ENCODE measurements at places on chromosomes 11 and 22.

- DNase-seq, result no peak
Measured at GRCh38 chr11:96229354-96229977, 113.5 kb downstream of the MAML2 start.

GRCh38 chr11:33266393-33267215 lies 9.4 kb downstream of the HIPK3 start:
- no peak for DNase-seq

GRCh38 chr11:96072592-96072991 lies 148.7 kb upstream of the MTMR2 start:
- DNase-seq, result no peak

GRCh38 chr11:118435893-118436624 lies at the start of gene KMT2A:
Gene KMT2A (plus strand): TSS chr11:118436492. CDS start chr11:118436513, 21 bp downstream.
- DNase-seq, result peak; percentile 91

DNA sequence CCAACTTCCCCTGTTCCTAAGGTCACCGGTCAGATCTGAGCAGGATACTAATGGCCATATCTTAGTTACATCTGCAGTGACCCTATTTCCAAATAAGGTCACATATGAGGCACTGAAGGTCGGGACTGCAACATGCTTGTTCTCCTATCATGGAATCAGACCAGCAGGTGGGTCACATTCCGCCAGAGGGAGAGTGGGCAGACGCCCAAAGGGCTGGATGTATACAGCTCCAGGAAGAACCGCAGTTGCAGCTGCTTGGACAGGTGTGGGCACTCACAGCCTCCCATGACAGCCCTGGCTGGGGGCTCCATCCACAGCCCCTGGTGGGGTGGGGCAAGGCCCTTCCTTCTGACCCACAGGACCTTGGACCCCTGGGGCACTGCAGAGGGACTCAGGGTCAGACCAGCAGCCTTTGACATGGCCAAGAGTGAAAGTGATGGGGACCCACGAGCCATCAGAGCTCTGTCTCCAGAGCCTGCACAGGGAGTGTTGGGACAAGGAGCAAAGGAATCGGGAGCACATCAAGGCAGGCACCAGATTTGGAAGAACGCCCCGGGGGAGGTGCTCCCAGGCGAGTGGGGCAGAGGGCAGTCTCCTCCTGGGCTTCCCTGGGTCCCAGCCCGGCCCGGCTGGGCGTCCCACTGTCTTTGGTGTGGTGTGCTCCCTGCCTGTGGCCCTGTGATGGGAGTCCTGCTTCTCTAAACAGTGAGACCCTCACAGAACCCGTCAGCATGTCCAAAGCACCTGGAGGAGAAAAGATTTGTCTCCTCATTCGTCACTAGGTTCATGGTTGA lies 13.3 kb upstream of the CD81 start:
- DNase-seq, result no peak

DNA sequence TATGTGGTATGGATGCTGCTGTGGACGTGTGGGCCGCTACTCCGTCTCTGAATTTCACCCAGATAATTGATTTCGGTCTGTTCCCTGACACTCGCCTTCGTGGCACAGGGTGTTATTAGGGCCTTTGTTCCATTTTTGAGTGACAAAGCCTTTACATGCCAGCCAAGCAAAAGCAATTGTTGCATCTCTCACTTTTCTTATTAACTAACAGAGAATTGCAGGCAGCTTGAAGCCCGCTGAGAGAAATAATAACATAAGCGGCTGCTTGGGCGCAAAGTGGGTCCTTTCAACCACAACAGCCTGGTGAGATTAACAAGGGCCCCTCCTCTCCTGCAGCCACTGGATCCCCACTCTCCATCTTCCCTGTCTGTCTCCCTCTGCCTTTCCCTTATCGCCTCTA lies 449.4 kb downstream of the NTM start:
- DNase-seq, result no peak

GRCh38 chr11:129313541-129314297 lies 61.9 kb upstream of the BARX2 start:
- DNase-seq, result no peak

DNA sequence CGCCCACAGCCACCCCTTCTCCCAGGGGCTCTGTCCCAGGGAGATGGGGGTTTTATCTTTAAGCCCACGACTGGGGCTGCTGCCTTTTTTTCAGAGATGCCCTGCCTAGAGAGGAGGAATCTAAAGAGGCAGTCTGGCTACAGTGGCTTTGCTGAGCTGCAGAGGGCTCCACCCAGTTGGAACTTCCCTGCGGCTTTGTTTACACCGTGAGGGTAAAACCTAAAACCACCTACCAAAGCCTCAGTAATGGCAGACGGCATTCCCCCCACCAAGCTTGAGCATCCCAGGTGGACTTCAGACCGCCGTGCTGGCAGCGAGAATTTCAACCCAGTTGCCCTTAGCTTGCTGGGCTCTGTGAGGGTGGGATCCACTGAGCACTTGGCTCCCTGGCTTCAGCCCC lies 535.8 kb downstream of the NELL1 start:
- no peak for DNase-seq

DNA sequence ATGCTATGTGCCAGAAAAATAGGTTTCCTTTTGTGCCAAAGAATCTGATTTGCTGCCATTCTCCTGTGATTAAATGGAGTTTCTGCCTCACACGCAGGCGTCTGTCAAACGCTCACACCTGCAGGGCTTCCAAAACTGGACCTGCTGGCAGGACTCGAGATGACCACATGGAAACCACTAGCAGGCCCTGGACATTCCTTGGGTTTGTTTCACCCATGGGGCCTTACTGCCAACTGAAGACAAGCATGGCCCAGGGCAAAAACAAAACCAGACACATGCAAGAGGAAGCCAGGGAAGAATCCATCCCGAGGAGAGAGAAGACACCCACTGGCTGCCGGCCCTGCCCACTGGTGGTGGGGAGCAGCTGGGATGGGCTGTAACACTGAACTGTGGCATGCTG lies 55.9 kb upstream of the MN1 start:
- DNase-seq, result no peak

DNA sequence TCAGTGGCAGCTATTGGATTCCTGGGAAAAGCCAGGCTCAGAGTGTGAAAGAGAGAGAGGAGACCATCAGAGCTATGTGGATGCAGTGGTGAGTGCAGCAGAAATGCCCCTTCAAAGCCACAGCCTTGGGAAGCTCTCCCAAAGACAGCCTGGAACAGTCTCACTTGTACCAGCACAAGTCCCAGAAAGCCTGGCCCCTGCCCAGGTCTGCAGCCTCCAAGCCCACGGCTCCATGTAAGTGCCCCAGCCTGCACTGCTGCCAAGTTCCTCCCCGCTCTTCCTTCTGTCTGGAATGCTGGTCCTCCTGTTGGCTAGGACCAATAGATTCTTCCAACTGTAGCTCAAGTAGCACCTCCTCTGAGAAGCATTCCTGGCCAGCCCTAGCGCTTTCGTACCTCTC lies 539.7 kb downstream of the MIAT start:
- DNase-seq, result no peak

GRCh38 chr11:73729594-73730206 lies 31.2 kb downstream of the RAB6A start:
- DNase-seq, result no peak

DNA sequence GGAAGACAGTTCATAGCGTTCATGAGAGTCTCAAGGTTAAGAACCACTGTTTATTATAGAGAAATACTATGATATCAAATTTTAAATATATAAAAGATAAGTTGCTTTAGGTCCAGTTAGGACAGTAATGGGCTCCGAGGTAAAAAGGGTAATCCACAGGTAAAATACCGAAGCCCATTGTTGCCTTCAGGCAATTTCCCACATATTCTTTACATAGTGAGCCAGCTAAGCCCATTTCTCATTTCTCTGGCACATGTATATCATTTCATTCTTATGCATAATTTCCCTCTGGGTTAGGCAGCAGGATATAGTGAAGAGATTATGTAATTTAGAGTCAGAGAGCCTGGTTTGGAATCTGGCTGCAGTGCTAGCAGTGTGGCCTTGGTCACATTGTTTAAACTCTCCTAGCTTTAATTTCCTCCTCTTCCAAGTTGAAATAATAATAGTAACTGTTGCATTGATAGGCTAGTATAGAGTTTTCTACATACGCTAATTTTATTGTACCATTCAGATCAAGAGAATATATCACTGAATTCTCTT lies 7.6 kb upstream of the POU2AF1 start:
- DNase-seq, result no peak

DNA sequence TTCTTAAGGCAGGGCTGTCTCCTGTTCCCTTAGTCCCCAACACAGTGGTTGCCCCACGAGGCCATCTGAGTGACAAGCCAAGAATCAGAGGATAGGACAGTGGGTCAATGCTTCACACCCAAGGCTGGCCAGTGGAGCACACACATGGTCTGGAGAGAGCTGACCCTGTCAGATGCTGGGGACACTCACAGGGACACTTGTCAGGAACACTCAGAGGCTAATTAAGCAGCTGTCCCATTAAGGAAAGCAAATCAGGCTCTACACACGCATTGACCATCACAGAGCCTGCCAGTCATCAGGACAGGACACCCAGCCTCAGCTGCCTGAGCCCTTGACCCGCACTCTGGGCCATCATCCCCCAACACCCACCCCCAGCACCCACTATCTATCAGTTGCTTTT lies 18.2 kb downstream of the GDPD5 start:
- no peak for DNase-seq

DNA sequence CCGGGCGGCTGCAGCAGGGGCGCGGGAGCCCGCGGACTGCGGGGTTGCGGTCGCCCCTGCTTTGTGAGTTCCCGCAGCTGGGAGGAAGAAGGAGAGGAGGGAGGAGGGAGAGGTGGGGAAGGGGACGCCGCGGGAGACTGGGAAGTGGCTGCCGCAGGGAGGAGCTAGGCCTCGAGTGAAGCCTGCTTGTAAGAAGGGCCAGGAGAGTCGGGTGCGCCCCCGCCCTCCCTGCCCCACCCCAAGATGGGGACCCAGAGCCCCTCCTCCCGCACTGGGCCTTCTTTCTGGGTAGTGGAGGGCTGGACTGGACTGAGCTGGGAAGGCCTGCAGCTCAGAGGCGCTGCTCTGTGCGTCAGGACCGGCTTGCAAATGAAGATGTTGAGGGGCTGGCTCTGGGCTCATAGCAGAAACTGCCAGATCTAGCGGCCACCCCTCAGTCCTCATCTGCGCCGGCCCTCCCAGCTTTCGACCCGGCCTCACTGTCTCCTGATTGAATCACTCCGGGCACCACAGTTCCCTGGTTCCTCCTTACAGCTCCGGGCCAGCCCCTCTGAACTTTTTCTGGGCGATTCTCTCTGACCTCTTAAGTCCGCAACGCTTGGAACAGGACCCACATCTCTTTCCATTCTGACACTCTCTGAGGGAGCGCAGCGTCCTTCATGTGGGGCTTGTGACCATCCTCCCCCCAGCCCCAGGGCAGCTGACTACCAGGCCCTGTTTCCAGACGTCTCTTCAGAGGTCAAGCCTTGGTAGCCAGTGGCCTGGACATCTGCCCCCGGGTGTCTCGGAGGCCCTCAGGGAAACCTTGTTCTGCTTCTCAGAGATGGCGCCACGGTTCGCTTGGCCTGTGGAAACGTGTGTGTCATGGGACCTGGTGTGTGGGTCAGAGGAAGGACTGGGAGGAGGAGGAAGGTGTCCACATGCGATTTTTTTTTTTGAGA lies 21.9 kb downstream of the SERPINH1 start:
- DNase-seq, result peak; percentile 9

GRCh38 chr11:124195189-124195734 lies 12.1 kb downstream of the OR10D3 start:
- peak; percentile 26 for DNase-seq

DNA sequence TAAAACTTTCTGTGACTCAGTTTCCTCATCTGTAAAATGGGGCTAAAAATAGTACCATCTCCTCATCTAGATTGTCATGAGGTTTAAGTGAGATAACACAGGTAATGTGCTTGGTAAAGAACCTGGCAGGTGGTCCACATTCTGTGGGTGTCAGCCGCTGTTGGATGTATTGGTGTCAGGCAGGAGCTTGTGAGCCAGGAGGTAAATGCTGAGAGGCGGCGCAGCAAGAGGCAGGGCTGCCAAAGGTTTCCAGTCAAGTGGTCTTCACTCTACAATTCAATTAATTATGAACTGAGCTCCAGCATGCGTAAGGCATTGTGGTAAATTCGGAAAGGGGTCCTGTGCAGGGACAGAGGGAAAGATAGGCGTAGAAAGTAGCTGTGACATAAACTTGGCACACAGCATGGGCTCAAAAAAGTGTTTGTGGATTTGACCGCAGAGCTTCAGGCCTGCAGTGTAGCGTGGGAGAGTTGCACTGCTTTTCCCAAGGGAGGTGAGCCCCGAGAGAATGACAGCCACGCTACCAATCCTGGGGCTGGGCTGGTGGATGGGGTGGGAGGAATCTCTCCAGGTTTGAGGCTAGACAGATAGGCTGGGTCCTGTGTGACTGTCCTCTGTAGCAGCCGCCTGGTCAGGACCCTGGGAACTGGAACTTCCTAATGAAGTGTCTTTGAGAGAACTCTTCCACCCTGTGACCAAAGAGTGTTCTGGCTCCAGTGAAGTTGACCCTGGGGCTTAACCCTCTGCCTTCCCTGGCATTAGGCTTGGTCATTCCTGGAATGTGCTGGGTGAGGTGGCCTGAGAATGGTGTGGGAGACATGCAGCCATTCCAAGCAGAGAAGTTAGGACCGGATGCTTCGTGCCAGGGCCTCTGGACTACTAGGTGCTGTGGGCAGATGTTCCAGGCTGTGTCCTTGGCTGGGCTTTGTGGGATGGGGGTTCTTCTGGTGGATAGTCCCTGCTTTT lies 122.4 kb downstream of the FEZ1 start:
- DNase-seq, result no peak
